ENCODE measurements at places on chromosomes 5 and 9.

DNA sequence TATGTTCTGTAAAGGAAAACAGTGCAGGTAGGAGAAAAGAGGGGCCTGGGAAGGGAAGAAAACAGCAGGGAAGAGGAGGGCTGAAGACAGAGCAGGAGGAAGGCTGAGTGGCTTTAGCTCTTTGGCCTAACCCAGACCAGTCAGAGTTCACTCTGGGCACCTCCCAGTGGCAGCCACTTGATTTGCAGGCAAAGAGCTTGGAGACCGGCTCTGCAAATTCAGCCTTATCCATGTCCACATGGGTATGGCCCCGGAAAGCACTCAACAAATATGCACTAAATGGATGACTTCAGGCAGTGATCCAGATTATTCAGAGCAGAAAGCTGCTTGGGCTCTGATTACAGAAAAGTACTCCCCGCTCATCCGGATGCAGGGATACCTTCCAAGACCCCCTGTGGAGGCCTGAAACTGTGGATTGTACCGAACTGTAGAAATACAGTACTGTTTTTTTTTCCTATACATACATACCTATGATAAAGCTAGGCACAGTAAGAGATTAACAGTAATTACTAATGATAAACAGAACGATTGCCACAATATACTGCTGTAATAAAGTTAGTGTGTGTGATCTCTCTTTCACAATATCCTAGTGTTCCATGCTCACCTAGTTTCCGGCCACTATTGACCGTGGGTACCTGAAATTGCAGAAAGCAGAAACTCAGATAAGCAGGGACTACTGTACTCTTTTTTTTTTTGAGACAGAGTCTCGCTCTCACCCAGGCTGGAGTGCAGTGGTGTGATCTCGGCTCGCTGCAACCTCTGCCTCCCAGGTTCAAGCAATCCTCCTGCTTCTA, 4.6 kb upstream of the RNU6ATAC start:
- DNase-seq = no peak

- DNase-seq = no peak
Observed at GRCh38 chr5:155252717-155253116, 239.2 kb downstream of the KIF4B start.

GRCh38 chr5:10762776-10763500, 1.9 kb upstream of the DAP start:
- DNase-seq = no peak

DNA sequence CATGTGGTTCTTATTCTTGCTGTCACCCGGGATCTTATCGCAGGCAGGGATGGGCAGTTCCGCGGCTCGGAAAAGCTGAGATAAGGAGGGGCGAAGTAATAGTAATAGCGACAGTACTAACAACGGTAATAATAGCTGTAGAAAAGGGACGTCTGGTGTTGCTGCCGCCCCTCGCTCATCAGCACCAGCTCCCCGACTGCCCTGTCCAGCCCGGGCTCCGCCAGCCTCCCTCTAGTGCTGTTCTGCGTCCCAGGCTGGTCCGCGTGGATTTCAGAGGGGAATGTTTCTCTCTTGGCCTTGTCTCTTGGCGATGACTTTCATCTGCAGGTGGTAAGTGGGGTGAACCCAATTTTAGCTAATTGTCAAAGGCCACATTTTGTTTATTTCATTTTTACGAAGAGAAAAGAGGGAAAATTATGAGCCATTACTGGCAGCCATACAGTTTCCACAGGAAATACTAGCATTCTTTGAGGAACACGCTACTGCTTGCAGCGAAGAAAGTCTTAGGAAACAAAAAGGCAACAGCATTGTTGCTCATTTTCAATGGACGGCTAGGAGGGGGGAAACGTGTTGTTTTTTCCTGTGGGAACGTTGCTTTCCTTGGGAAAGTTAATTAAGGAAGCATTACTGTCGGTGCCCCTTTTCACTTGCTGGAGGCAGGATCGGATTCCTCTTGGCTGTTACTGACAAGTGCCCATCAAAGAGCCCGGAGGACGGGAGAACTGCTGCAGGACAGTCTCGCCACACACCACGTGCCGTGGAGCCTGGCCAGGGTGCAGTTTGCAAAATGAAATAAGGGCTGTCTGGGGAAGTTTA, 762 bp downstream of the SNCAIP start:
- DNase-seq = no peak

GRCh38 chr5:80284720-80285119, 28.9 kb upstream of the SERINC5 start:
- no peak for DNase-seq

GRCh38 chr5:39640552-39640951, 215.8 kb upstream of the DAB2 start:
- no peak for DNase-seq

Measured in 8988T (cell line).